ENCODE measurements at places on chromosomes 3 and 15.

DNA sequence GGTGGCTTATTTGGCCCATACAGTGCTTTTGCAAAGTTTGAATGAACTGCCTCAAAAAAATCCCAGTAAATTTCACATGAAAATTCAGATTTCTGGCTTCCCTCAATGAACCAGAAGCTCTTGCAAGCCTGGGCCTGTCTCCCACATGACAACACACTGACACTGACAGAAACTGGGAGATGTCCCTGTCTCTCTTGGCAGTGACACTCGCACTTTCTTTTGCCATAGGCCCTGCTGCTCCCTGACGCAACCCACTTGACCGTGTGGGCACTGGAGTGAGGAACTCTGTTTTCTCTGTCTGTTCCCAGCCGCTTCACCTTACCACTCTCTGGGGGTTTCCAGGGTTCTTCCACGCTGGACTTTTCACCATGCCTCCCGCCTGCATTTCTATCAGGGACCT lies 524.5 kb downstream of the SHQ1 start:
- no peak overlapping the region for H3K27ac ChIP-seq
- no peak overlapping the region for H3K4me3 ChIP-seq
- no peak for DNase-seq

GRCh38 chr3:73827725-73828211 lies 203.0 kb upstream of the PDZRN3 start:
- DNase-seq, result no peak
- no peaks in the 10 kb centered on the region for H3K36me3 ChIP-seq
- no peak overlapping the region for H3K4me3 ChIP-seq

DNA sequence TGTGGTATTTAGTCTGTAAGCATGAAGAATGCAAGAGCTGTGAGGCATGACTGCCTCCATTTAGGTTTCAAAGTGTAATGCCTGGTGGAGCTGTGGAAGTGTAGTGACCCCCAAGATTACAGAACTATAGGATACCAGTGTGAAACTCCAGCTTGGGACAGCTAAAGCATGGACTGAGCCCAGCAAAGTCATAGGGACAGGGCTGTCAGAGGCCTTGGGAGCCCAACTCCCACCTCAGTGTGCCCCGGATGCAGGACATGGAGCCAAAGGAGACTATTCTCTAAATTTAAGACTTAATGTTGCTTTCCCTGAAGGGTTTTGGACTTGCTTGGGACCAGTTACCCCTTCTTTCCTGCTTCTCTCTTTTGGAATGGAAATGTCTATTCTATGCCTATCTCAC lies 10.8 kb downstream of the GPR15 start:
- H3K27me3 ChIP-seq, result peaks cover 31% of the 10 kb centered on the region
- H3K36me3 ChIP-seq, result no peaks in the 10 kb centered on the region
- H3K27ac ChIP-seq, result no peak overlapping the region
- no peak for DNase-seq
- H3K4me3 ChIP-seq, result no peak overlapping the region

- no peaks in the 10 kb centered on the region for H3K36me3 ChIP-seq
- no peaks in the 10 kb centered on the region for H3K4me1 ChIP-seq
- peaks cover 2% of the 10 kb centered on the region for H3K27me3 ChIP-seq
- no peak overlapping the region for H3K4me3 ChIP-seq
These were observed 366.9 kb upstream of the PPP2R3A start for GRCh38 chr3:135598597-135598996.

GRCh38 chr15:64443747-64444621 lies 16.4 kb upstream of the ZNF609 start:
- peaks cover 8% of the 10 kb centered on the region for H3K36me3 ChIP-seq
- H3K27me3 ChIP-seq, result no peaks in the 10 kb centered on the region
- H3K27ac ChIP-seq, result peak overlapping the region; percentile 76
- peak overlapping the region; percentile 11 for H3K4me3 ChIP-seq
- DNase-seq, result no peak

DNA sequence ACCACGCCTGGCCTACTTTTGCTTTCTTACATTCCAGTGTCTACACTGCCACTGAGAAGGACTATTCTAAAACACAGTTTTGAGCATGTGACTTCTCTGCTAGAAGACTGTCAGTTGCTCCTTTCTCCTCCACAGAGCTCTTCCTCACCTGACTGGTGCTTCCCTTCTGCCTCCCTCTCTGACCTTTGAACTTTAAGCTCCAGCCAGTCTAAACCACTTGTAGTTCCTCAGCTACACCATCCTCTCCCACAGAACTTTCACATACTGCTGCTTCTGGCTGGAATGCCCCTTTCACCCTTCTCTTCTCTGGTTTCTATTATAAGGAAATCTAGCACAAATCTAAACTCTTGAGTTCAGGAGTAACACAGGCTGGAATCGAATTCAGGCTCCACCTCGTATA lies 9.1 kb downstream of the NCEH1 start:
- H3K27ac ChIP-seq, result no peak overlapping the region
- H3K27me3 ChIP-seq, result no peaks in the 10 kb centered on the region
- no peak overlapping the region for H3K4me3 ChIP-seq
- DNase-seq, result no peak

DNA sequence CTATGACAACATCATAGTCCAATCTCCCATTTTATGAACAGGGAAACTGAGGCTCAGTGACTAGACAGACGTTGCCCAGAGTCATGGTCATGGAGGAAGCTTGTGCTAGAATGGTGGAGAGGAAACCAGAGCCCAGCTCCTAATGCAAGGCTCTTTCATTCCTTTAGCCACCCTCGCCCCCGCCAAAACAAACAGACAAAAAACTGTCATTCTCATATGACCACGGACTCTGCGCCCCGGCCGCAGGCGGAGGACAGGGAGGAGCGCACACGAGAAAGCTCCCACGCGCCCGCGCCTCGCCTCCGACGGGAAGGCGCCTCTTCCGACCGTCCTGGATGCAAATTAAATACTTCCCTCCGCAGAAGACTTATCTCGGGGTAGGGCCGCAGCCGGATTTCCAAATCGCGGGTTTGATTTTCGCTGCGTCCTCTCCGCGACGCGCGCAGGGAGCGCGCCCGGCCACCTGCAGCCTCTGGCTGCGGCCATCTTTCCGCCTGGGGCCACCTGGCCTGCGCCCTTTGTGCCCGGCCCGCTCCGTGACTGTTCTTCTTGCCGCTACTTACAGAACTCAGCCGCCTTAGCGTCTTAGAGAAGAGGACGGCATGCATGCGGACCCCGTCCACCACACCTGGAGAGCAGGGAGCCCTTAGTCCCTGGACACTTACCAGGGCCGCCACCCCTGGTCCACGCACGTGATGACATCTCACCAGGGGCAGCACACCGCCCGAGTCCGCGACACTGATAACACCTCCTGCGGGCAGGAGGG lies 670 bp upstream of the ATP13A3 start:
- peaks cover 43% of the 10 kb centered on the region for H3K4me1 ChIP-seq
- peak overlapping the region; percentile 65 for H3K27ac ChIP-seq
- H3K36me3 ChIP-seq, result peaks cover under 1% of the 10 kb centered on the region

DNA sequence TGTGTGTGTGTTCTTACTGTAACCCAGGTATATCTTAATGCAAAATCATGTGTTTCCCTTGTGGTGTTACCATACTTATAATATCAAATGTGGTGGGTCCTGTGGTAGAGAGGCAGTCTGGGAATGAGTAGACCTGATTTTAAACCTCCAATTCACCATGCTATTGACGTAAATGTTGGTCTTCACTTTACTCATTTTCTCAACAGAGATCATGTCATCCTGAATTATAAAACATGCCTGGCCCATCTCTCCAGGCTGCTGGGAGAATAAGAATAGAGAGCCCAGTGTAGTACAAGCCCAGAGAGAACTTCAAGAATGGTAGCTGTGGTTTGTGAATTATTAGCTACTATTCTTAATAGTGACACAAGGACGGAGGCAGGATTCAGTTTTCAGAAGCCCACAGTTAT lies 88.1 kb downstream of the MBNL1 start:
- peak overlapping the region; percentile 89 for H3K27ac ChIP-seq
- H3K36me3 ChIP-seq, result peaks cover 5% of the 10 kb centered on the region
- no peak overlapping the region for H3K4me3 ChIP-seq
- DNase-seq, result no peak
- peaks cover 68% of the 10 kb centered on the region for H3K4me1 ChIP-seq

- H3K27ac ChIP-seq, result peak overlapping the region; percentile 96
- peak overlapping the region; percentile 20 for H3K4me3 ChIP-seq
- DNase-seq, result no peak
- H3K27me3 ChIP-seq, result no peaks in the 10 kb centered on the region
- peaks cover 29% of the 10 kb centered on the region for H3K36me3 ChIP-seq
These were observed 16.6 kb downstream of the ANKRD28 start for GRCh38 chr3:15781131-15781530.

DNA sequence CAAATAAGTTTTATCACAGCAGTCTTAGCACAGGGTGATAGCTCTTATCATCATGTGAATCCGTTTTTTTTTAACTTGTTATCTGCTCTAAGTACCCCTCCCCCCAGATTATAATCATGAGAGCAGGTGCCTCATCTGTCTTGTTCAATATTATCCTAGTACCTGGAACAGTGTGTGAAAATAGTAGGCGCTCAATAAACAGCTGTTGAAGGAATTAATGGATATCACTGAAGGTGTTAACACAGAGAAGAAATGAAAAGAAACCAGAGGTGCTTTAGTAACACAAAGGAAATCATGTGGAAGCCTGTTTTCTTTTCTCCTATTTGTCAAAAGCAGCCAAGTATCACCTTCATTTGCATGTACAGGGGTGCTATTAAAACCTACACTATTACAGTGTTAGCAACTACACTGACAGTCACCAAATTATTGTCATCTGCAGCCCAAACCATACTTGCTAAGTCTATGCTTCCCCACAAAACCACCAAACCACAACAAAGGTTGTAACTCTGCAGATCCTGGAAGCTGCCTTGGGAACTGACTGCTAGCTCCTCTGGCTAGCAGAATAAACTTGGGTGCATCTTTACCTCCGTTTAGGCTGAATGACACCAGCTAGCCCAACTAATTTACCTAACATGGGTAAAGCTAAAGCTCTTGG lies 2.9 kb downstream of the XPC start:
- H3K27ac ChIP-seq, result no peak overlapping the region
- no peaks in the 10 kb centered on the region for H3K27me3 ChIP-seq
- no peak for DNase-seq

GRCh38 chr3:72155391-72156064 lies 370.6 kb upstream of the PROK2 start:
- peaks cover 3% of the 10 kb centered on the region for H3K27me3 ChIP-seq
- no peak overlapping the region for H3K4me3 ChIP-seq
- H3K27ac ChIP-seq, result peak overlapping the region; percentile 94
- no peak for DNase-seq
- no peaks in the 10 kb centered on the region for H3K36me3 ChIP-seq

- H3K27ac ChIP-seq, result no peak overlapping the region
- no peaks in the 10 kb centered on the region for H3K27me3 ChIP-seq
- H3K4me1 ChIP-seq, result peaks cover 14% of the 10 kb centered on the region
- H3K4me3 ChIP-seq, result no peak overlapping the region
- H3K36me3 ChIP-seq, result no peaks in the 10 kb centered on the region
These were observed 59.9 kb downstream of the CCNL1 start for GRCh38 chr3:157100096-157100477.

GRCh38 chr3:130383424-130383823 lies 38.0 kb downstream of the COL6A5 start:
- peaks cover 2% of the 10 kb centered on the region for H3K27me3 ChIP-seq
- no peak overlapping the region for H3K4me3 ChIP-seq
- no peaks in the 10 kb centered on the region for H3K36me3 ChIP-seq
- no peak for DNase-seq
